CD4-positive, alpha-beta memory T cell (primary cell): ENCODE measurements at places on chromosomes 2 and 18.

- no peak for DNase-seq
These were observed 87.4 kb downstream of the EML4 start for GRCh38 chr2:42256505-42256904.

- no peak for DNase-seq
These were observed 32.6 kb upstream of the PPP3R1 start for GRCh38 chr2:68284896-68285295.

DNA sequence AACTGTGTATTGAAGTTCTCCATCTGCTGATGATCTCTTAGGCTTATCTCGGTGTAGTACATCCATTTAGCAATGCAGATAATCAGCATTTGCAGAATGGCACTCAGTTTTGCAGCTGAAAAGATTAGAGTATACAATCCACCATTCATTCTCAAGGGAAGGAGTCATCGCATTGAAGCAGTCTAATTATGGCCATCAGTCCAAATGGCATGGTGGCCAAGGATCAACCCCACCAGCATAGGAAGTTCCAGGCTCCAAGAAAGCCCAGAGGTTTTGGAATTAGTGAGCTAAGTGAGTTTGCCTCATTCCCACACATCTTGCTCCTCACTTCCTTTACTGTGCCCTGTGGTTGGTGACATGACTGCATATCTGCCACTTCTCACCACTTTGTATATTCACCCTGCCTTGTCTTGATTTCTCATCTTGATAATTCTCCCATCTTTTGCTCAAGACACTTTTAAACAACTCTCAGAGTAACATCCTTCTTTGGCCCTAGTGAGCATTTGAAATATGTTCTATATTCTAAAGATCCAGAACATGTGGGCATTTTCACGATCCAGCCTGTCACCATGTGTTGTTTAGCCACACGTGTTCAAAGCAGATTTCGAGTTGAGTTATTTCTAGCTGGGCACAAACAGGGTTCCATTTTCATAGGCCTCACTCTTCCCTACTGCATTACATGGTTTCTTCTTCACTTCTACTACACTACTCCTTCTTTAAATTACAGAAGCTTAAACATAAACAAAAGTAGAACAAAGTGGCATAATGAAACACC, 1119.8 kb downstream of the TSN start:
- DNase-seq = no peak

GRCh38 chr2:11630855-11631254, 39.1 kb downstream of the NTSR2 start:
- no peak for DNase-seq

- DNase-seq = no peak
These were observed 83.2 kb downstream of the DGKD start for GRCh38 chr2:233437439-233437955.

GRCh38 chr2:240520974-240521350, 36.8 kb downstream of the ANKMY1 start:
- no peak for DNase-seq

DNA sequence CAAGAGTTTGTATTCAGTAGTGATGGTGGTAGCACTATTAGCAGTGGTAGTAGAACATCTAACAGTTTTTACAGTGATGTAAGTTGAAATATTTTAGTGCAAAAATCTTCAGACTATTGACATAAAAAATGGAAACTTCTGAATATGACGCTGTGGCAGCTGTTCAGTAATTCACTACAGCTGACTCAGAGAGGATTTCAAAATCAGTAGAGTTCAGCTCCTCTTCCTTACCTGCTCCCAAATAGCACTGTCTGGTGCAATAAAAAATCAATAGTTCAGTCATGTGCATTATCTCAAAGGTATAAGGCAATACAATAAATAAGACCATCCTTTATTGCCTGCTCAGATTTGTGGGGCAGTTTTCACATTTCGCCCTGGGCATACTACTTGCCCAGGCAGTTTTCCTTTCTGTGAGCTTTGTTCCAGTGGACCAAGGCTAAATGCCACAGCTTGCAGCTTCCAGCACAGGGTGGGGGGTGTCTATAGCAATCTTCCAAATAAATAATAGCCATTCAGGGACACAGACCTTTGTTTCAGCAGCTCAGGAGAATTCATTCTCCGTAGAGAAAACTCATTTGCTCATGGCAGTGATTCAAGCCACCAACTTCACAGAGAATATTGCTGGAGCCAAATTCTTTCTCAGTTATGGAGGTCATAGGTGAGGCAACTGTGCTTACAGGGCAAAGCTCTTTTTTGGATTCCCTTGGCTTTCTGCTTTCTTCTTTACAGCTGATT, 33.9 kb upstream of the GORASP2 start:
- DNase-seq = no peak

- DNase-seq = no peak
These were observed 172.9 kb downstream of the TPGS2 start for GRCh38 chr18:36655930-36656329.

DNA sequence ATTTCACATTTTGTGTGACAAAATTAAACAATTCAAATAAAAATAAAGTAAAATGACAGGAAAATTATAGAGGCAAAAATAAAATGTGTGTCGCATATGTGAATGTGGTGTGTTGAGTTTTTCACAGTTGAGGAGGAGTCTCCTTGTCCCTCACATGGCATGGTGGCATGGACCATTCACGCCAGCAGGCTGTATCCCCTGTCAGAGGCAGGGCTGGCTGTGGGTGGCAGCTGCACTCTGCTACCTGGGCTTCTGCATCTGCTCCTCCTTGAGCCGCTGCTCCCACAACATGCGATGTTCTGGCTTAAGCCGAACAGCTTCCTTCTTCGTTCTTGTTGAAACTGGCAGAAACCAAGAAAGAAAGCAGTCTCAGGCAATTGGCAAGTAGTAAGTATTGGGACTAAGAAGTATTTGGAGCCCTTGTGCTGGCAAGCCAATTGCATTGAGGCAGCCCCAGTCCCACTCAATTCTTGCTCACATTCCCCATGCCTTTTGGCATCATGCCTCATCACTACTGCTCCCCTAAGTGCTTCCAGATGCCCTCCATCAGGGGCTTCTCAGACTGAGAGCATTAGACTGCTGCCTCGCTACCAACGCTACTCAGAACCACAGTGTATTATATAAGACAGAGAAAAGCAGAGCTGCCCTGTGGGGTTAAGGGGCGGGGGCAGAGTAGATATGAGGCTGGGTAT, 177.9 kb upstream of the NABP1 start:
- no peak for DNase-seq

GRCh38 chr2:222751238-222751637, 79.8 kb downstream of the MOGAT1 start:
- no peak for DNase-seq

- DNase-seq = no peak
These were observed 37.9 kb upstream of the ITGA4 start for GRCh38 chr2:181419129-181419855.

DNA sequence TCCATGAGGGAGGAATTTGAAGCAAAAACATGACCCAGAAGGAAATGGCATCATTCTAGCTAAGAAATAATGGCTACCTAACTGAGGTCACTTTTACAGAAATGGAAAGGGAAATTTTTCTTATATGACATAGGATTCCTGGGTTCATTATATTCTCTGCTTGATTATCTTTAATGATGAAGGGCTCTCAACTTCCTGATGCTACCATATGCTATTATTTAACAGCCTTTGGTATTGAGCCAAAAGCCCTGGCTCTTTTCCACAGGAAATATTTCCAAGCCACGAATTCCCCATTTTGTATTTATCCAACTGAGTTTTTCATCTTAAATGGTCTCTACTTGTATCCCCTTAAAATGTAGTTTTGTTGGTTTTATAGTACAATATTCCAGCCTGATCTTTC, 63.2 kb upstream of the NPAS2 start:
- DNase-seq = no peak

GRCh38 chr2:216366777-216367471, 5.4 kb downstream of the MARCHF4 start:
- no peak for DNase-seq

GRCh38 chr2:160425434-160426151, 68.0 kb downstream of the RBMS1 start:
- no peak for DNase-seq

DNA sequence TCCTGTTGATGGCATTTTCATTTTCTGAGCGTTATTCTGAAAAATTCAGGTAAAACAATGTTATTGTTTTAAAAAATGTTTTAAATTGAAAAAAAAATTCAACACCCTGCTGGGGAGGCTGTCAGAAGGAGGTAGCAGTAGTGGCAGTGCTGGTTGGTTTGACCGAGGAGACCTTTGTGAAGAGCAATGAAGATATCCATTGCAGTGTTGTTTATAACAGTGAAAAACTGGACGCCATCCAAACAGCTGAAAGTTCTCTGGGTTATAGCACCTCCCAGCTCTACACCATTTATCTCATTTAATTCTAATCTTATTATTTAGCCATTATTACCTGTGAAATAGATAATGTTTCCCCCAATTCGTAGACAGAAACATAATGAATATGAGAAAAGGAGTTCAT, 12.6 kb upstream of the ITM2C start:
- no peak for DNase-seq

- no peak for DNase-seq
These were observed 144.5 kb upstream of the TCF4 start for GRCh38 chr18:55732227-55733106.

- DNase-seq = no peak
These were observed 217.8 kb downstream of the OSR1 start for GRCh38 chr2:19140463-19141208.

GRCh38 chr2:1818404-1818803, 74.1 kb upstream of the PXDN start:
- DNase-seq = no peak

DNA sequence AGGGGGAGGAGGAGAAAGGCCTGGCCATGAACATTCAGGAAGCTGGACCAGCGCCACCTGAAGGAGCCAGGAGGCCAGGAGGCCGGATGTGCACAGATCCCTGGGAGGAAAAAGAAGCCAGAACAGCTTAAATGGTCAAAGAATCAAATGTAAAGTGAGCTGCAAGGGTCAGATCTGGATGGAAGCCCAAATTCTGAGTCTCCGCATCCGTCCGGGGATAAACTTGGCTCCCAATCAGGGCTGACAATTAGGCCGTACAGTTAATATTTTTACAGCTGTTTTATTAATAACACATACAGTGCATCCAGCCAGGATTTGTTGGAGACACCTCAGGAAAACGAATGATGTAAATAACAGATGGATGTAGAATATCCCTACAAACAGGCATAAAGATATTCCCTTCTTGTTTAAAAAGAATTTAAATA, 495.1 kb upstream of the TCF4 start:
- DNase-seq = no peak

- DNase-seq = no peak
These were observed 392.2 kb downstream of the CCDC85A start for GRCh38 chr2:56576001-56576400.

DNA sequence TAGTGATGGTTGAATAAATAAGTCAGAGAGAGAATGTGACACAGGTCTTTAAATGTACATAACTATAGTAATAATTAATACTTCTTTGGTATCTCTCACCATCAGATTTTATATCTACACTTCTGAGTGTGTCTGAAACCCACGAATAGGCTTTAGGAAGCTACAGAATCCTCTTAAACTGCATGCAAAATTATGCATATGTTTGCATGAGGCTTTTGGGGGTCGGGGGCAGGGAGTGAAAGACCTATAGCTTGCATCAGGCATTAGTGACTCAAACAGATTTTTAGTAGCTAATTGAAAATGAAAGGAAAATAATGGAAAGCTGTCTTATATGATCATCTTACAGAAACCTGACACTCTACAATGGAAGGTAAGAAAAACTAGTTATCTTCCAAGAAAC, 14.9 kb downstream of the LRPPRC start:
- no peak for DNase-seq

- DNase-seq = no peak
These were observed 34.5 kb downstream of the MTERF4 start for GRCh38 chr2:241067501-241068135.

- DNase-seq = no peak
These were observed 12.6 kb upstream of the POLE4 start for GRCh38 chr2:74945788-74946331.

GRCh38 chr2:84912984-84913383, 7.5 kb downstream of the TMSB10 start:
- no peak for DNase-seq

- DNase-seq = no peak
These were observed 378.4 kb upstream of the PIK3C3 start for GRCh38 chr18:41576643-41577042.

DNA sequence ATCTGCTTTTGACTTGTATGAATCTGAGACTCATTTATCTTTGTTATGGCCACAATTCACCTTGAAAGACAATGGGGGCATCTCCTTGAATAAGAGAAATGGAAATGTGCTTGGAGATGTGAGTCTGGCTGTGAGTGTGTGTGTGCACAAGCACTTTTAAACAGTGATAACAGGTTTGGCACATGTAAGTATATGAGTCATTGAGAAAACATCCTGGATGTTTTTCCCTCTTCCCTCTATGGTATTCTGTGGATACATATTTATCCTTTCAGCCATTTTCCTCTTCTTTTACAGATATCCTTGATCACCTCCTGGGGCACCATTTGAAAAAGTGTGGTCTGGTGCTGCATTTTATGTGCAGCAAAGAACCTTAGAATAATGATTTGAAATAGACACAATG, 317.3 kb upstream of the THUMPD2 start:
- DNase-seq = no peak

DNA sequence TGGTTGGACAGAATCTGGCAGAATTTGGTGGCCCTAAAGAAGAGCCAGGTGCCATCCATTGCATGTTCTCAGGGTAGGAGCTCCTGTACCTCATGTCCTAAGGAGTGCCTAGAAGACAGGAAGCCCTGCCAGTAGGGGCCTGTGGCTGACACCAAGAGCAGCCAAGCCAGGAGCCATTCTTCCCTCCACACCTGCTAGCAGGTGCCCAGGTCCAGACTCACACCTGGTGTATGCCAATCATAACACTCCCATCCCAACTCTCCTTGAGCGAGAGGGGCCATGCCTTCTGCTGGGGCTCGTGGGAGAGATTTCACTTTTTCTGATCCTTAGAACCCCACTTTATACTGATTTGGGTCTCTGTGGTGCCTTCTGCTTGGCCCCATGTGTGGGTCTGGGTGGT, 26.5 kb upstream of the TMEM37 start:
- DNase-seq = no peak

GRCh38 chr18:52481116-52481515, 141.1 kb downstream of the DCC start:
- no peak for DNase-seq

DNA sequence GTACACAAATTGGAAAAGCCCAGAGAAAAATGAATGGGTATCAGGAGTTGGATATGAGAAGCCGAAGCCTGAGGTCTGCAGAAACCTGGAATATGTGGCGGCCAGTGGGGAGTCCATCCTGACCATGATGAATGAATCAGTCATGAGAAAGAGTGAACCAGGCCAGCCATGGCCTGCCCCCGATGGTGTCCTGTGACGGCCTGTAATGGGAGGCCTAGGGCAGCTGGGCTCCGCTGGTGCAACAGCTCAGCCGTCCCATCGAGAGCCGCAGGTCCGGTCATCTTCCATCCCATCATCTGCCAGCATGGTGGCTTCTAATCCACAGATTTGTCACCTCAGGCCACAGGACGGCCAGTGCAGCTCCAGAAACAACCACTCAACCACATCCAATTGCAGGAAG, 116.4 kb downstream of the PDCL3 start:
- no peak for DNase-seq
